ENCODE measurements at places on chromosomes 12 and 14.

GRCh38 chr12:26399381-26399780, 204.0 kb downstream of the SSPN start:
- no peak for DNase-seq

GRCh38 chr14:91286530-91286937, 42.0 kb upstream of the GPR68 start:
- DNase-seq = peak; percentile 74

GRCh38 chr12:51653431-51653830, 62.4 kb downstream of the SCN8A start:
- DNase-seq = no peak

GRCh38 chr14:105087963-105088811, 23.0 kb upstream of the GPR132 start:
- DNase-seq = no peak

GRCh38 chr12:102917026-102917787, at the start of gene PAH:
Gene PAH, minus strand, starts transcription at chr12:102917244. Its CDS starts 114 bp downstream, at chr12:102917130.
- peak; percentile 27 for DNase-seq

GRCh38 chr12:85509081-85509856, 229.2 kb downstream of the ALX1 start:
- no peak for DNase-seq

DNA sequence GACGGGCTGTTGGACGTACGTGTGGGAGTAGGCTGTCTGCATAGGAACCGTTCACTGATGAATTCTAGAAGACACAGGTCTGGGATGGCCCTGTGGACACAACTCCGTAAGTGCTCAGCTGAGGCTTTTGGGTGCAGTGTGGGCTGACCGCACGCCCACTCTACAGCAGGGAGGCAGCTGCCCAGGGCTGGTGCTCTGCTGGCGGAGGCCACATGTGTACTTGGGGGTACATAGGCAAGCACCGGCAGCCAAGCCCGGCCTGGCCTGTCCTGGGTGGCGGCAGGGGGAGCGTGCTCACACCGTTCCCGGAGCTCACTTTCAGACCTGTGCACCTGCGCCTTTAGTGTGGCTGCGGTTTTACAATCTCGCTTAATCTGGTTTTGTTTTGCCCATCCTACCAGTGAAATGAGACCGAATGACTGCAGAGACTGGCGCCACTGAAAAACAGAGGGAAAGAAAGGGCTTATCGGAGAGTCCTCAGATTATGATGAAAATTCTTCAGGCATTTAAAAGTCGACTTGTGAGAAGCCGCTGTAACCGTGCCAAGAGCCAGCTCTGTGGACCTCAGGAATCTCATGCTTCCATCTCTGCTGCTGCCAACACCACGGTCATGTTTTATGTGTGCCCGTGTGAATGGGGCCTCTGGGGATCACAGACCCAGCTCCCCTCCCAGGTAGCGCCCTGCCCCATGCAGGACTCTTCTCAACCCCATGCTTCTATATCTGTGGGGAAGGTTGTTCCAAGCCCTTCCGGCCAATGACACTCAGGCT, 45.8 kb downstream of the SSH1 start:
- no peak for DNase-seq

GRCh38 chr12:93148412-93148811, 219.3 kb upstream of the EEA1 start:
- DNase-seq = no peak

DNA sequence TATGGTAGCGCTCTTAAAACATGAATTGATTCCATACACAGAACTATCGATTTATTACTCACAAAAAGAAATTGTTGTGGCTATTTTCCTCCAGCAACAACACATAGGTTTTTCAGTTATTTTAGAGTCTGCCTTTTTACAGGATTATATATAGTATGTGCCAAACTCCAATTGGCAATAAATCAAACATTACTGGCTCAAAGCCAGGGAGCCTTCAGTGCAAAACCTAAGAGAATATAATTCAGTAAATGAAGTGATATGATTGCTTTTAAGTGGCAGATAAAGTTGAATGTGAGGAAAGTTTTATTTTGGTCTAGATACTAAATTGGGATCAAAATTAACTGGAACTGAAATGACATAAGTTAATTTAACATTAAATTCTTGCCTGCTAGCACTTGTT, 234.8 kb downstream of the PIK3C2G start:
- no peak for DNase-seq

- no peak for DNase-seq
Measured at GRCh38 chr12:120079411-120080400, 36.8 kb downstream of the RAB35 start.

DNA sequence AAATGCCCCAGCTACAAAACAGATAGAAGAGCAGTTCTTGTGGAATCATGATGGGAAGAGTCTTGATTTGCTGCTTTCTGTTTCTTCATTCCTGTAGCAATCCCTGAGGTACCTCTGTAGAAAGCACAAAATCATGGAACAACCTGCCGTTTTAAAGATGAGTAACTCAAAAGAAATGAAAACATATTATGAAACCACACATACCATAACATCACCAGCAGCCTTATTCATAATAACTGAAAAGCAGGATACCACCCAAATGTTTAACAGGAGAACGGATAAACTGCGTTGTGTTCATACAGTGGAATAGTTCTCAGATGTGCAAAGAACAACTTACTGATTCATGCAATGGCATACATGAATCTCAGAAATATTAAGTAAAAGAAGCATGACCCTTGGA, 188.1 kb downstream of the RGS6 start:
- no peak for DNase-seq

GRCh38 chr12:113291586-113291985, 43.3 kb downstream of the SLC8B1 start:
- DNase-seq = no peak

DNA sequence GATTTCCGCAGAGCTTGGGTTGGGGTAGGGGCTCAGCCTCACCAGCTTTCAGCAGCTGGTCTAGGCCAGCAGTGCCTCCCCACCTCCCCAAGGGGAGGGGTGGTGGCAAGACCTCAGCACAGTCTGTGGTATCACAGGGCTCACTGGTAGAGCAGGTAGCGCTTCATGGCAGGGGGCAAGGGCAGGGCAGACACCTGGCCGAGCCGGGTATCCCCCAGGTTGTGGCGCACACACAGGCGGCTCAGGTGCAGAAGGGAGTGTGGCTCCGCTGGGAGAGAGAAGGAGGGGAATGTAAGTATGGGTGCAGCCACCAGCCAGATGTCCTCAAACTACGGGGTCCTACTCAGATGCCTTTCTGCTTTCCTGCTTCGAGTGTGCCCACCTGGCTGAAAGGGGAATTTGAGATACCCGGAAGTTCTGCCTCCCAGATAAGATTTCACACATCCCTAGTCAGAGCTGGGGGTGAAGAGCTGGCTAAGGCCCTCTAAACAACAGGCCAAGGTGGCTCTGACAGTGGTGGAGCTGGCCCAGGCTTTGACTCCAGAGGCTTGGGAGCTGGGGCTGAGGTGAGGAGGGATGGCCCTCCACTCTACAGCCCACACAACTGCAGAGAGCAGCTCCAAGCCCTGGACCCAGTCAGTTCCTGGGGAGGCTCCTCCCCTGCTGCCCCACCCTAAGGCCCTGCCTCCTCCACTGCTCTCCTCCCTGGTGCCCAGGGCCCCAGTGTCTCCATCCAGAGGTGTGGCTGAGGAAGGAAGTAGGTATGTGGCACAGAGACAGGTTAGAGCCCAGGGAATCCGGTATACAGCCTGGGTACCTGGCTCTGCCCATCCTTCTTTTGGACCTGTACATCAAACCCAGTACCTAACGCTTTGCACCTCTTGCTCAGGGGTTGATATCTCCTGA, 1.8 kb downstream of the SPSB2 start:
- DNase-seq = no peak

GRCh38 chr14:66375046-66375964, 110.9 kb upstream of the CCDC196 start:
- no peak for DNase-seq

DNA sequence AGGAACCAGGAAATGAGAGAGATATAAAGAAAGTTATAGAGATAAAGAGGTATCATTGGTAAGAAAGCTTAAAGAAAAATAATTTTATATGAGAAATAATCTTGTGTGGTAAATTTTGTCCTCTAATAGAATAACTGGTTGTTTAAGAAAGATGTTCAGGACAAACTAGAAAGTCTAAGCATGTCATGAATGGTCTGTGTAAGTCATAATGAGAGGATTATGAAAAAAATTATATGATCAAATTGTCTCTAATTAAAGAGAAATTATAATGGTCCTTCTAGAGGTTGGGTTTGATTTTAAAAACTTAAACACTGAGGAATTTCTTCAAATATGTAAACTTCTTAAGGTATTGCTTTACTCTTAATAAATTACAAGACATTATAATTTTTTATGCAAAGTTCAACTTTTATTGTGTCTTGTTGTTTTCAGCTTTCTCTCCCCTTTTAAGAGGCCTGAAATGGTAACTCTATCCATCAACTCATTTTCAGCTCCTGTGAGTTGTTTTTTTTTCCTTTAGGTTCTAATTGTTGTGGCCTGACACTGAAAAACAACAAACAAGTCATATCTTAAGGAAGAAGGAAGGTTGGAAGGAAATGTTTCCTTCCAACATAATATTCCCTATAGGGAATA, 88.2 kb upstream of the CNOT2 start:
- no peak for DNase-seq
